NK-92 treated with Interleukin-12 subunit alpha and Interleukin-12 subunit beta, amount 100 ng/mL, for 24 hours (cell line): ENCODE measurements at places on chromosomes 12 and 14.

DNA sequence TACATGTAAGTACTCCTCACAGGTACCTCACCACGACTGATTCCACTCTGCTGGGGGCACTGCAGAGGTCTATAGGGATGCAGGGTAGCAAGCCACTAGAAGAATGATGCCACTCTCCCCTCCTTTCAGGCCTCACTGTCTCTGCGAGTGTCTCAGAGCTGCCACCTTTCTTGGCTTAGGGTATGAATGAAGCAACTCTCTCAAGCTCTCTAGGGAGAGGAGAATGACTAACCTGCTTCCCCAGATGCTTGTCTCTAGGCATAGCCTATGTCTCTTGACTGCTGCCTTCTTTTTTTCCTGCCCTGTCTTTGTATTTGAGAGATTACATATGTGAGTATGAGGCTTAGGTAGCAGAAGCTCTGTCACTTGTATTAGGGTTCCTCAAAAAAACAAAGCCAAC, 566.5 kb upstream of the ATP2B1 start:
- no peak for DNase-seq

DNA sequence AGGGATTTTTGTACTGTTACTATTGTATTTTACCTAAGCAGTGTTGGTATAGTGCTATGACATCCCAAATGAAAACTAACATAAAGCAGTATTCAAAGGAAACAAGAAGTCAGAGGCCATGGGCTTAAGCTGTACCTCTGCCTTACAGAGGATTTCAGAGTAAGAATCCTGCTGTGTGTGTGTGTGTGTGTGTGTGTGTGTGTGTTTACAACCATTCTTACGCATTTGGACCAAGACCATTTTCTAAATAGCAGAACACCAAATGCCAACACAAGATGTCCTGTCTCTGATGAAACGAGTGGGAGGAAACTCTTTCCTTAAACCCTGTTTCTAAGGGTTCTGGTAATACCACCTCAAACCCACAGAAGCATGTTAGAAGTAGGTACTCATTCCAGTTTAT, 64.4 kb downstream of the PPP1R36 start:
- DNase-seq, result no peak

DNA sequence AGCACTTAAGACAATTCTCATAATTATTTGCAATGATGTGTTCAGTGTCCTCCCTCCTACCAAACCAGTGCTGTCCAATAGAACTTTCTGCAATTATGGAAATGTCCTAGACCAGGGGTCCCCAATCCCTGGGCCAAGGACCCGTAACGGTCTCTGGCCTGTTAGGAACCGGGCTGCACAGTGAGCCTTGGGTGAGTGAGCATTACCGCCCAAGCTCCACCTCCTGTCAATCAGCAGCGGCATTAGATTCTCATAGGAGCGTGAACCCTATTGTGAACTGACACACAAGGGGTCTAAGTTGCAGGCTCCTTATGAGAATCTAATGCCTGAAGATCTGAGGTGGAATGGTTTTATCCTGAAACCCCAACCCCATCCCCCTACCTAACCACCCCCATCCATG, 3.9 kb downstream of the SVOP start:
- DNase-seq, result no peak

DNA sequence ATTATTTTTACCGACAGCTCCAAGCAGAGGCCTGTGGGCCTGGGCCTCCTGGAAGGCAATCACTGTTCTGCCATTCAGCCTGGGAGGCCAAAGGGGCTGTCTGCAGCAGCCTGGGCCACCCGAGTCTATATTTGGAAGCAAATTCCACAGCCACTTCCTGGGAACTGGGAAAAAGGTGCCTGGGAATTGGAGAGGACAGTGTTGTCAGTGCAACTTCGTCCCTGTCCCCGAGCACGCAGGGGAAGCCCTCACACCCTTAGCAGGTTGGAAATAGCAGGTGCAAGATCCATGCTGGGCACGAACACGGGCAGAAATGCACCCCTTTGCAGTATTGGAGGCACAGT, 9.6 kb upstream of the TBX5 start:
- DNase-seq, result no peak

DNA sequence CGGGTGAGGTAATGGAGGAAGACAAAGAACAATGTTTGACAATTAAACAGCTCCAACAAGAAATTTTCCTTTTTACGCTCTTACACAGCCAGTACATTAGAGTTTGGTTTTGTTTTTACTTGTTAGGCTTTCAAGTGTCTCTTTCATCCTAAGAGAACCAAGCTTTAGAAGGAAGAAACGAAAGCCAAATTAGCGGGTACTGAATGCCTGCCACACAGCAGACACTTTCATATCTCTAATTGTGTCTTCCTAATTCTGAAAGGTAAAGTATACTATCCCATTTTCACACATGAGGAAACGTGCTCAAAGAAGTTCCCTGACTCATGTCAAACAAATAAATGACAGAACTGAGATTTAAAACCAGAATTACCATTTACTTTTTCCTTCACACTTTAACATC, 65.0 kb downstream of the CDK17 start:
- no peak for DNase-seq

GRCh38 chr14:73457041-73457923, 1.1 kb downstream of the NUMB start:
- no peak for DNase-seq

GRCh38 chr14:82046512-82047226, 513.0 kb upstream of the SEL1L start:
- no peak for DNase-seq
